Aorta (tissue), 5 donors: ENCODE measurements at places on chromosomes 2 and 18.

GRCh38 chr18:3747176-3747973 is 297.4 kb downstream of the TGIF1 start:
- no peak for DNase-seq
- no peaks in the 10 kb centered on the region for H3K36me3 ChIP-seq
- H3K4me1 ChIP-seq = no peaks in the 10 kb centered on the region
- peak overlapping the region; percentile 41 for H3K4me3 ChIP-seq
- no peak overlapping the region for H3K27ac ChIP-seq

DNA sequence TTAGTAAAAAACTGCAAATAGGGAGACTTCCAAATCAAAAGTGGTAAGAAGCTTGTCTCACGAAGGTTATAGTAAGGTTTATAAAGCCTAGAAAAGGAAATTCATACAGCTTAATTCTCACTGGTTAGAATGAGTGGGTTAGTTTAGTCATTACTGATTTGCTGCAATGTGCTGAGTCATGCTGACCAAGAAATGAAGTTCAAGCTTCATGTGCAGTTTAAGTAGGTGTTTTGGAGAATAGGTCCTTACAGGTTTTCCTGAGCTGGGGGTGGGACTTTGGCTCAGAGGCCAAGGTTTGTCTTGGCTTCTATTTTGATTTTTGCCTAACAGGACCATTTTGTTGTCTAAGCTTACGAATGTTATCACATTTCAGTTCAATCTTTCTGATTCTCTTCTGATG is 15.1 kb downstream of the CLIP4 start:
- H3K36me3 ChIP-seq = no peaks in the 10 kb centered on the region
- no peak overlapping the region for H3K4me3 ChIP-seq
- H3K27ac ChIP-seq = no peak overlapping the region

DNA sequence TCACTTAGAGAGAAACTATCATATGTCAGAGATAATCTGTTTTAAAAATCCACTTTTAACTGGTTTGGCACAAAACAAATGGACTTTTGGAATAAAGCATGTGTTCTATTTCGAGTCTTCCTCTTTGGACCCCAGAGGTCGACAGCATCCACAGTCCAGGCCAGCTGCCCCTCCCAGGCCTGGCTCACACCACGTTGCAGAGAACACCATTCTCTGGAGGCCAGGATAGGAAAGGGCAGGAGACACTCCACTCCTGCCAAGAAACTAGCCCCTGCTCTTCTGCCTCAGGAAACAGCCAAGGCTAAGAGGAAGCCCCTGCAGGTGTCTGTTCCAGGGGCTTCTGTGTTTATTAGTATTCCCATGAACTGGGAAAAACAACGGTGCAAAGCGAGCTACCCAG is 456.6 kb upstream of the ID2 start:
- H3K36me3 ChIP-seq = no peaks in the 10 kb centered on the region
- H3K27ac ChIP-seq = no peak overlapping the region
- DNase-seq = no peak
- H3K4me1 ChIP-seq = no peaks in the 10 kb centered on the region
- no peak overlapping the region for H3K4me3 ChIP-seq
- H3K27me3 ChIP-seq = no peaks in the 10 kb centered on the region

DNA sequence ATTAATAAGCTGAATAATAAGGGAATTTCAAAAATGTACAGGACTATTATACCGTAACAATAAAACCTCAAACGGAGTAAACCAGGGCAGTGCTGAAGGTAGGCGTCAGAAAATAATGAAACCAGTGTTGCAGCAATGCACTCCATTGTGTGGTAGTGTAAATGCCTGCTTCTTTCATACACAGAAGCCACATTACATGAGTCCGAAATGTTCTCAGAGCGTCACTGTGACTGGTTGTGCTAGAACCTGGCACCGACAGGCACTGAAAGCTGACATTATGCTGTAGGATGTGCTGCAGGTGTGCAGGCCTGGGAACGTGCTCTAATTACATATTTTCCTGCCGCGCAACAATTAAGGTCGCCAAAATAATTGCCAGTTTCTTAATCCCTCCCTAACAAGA is 53.3 kb downstream of the ZEB2 start:
- H3K4me1 ChIP-seq = peaks cover 3% of the 10 kb centered on the region
- no peak for DNase-seq
- H3K4me3 ChIP-seq = no peak overlapping the region
- no peaks in the 10 kb centered on the region for H3K27me3 ChIP-seq
- H3K36me3 ChIP-seq = no peaks in the 10 kb centered on the region

- H3K27me3 ChIP-seq = no peaks in the 10 kb centered on the region
- H3K4me1 ChIP-seq = peaks cover 2% of the 10 kb centered on the region
- H3K36me3 ChIP-seq = no peaks in the 10 kb centered on the region
- no peak overlapping the region for H3K4me3 ChIP-seq
- no peak overlapping the region for H3K27ac ChIP-seq
These were observed 10.2 kb downstream of the RAB10 start for GRCh38 chr2:26043862-26044696.

DNA sequence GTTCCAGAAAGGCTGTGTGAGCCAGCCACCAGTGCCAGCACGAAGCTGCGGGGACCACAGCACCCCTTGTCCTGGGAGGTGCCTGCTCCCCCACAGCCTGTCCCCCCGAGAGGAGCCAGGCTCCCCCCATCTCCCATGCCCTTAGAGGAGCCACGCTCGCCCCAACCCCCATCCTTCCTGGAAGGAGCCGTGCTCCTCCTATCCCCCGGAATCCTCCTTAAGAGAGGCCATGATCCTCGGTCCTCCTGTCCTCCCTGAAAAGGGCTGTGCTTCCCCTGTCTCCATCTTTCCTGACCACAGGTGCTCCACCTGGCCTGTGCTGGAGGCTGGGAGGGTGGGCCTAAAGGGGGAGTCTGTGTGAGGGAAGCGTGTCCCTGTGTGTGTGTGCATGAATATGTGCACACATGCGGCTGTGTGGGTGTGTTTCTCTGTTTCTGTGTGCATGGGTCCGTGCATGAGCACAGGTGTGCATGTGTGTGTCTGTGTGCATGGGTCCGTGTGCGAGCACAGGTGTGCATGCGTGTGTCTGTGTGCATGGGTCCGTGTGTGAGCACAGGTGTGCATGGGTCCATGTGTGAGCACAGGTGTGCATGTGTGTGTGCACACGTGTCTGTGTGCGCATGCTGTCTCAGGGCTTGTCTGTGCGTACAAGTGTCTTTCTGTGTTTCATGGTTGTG is 80.3 kb downstream of the RTP5 start:
- DNase-seq = peak; percentile 46
- H3K27ac ChIP-seq = no peak overlapping the region
